ENCODE measurements at places on chromosomes 13 and 19.
A peak's percentile ranks its signal among the peaks of the same experiment; 100 is the strongest.

- no peaks in the 10 kb centered on the region for H3K4me1 ChIP-seq
- no peak overlapping the region for H3K27ac ChIP-seq
- H3K27me3 ChIP-seq: no peaks in the 10 kb centered on the region
- no peak for DNase-seq
- no peak overlapping the region for H3K4me3 ChIP-seq
These were observed 144.3 kb downstream of the ZNF536 start for GRCh38 chr19:30516531-30516930.

DNA sequence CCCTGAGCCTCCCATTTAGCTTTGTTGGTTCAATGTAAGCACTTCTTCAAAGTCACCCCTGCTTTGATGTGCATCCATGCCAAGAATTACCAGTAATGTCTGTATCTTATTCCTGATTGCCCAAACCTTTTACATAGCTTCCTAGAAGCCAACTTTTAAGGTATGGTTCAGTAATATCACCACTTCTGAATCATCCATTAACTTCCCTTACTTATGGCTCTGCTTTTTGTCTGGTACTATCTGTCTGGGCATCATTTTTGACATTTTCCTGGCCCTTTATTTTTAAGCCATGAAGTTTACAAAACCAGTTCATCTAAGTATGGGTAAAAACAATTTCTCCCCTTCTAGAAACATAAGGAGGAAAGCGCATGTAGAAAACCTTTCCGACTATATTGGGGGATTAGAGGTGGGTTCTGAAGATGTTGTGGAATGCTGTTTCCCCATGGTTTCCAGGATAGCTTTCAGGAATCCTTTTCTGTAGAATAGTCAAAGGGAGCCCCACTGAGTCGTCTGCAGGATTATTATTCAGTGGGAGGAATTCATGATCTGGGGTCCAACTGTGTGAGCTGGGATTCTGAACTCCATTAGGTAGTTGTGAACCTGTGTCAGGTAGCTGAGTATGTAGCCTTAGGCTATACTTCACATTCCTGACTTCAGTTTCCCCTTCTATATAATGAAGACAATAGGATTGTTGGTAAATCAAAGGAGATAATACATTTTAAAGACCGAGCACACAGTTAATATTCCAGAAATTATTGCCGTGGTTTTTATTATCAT lies 163.8 kb downstream of the SUCLA2 start:
- no peak overlapping the region for H3K4me3 ChIP-seq
- H3K36me3 ChIP-seq: no peaks in the 10 kb centered on the region
- DNase-seq: no peak
- no peak overlapping the region for H3K27ac ChIP-seq
- peaks cover 5% of the 10 kb centered on the region for H3K4me1 ChIP-seq
- H3K27me3 ChIP-seq: no peaks in the 10 kb centered on the region

- no peaks in the 10 kb centered on the region for H3K27me3 ChIP-seq
- H3K27ac ChIP-seq: no peak overlapping the region
- H3K4me1 ChIP-seq: peaks cover 16% of the 10 kb centered on the region
- H3K36me3 ChIP-seq: no peaks in the 10 kb centered on the region
- DNase-seq: no peak
These were observed 21.5 kb downstream of the NFIC start for GRCh38 chr19:3387645-3388589.

DNA sequence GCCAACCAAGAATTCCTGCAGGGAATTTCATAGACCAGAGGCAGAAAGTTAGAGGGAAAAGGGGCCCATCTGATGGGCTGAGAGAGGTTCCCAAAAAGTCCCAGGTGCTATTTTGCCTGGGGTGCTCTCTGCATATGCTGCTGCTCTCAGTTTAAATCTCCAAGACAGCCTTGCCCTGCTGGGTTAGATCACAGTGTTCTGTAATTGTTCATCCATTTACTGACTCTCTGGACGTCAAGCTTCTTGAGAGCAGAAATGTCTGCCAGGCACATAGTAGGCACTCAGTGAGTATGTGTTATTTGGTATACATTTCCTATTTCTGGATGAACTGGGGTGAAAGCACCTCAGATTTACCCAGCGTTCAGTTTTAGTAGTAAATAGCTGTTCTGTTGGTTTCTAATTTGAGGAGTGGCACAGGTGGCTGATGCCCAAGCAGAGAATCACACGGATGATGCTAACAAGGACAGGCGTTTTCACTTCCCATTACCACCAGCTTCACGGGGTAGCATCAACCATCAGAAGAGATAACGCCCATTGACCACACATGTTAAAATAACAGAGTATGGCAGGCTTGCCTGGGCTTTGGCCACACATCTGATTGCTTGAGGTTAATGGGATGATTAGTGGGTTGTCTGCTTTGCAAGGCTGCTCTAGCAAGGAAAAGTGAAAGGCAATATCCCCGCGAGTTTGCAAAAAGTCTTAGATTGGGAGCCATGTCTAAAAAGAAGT lies 161.1 kb downstream of the SLC7A1 start:
- H3K4me3 ChIP-seq: no peak overlapping the region
- no peaks in the 10 kb centered on the region for H3K27me3 ChIP-seq
- no peaks in the 10 kb centered on the region for H3K36me3 ChIP-seq
- no peak overlapping the region for H3K27ac ChIP-seq

DNA sequence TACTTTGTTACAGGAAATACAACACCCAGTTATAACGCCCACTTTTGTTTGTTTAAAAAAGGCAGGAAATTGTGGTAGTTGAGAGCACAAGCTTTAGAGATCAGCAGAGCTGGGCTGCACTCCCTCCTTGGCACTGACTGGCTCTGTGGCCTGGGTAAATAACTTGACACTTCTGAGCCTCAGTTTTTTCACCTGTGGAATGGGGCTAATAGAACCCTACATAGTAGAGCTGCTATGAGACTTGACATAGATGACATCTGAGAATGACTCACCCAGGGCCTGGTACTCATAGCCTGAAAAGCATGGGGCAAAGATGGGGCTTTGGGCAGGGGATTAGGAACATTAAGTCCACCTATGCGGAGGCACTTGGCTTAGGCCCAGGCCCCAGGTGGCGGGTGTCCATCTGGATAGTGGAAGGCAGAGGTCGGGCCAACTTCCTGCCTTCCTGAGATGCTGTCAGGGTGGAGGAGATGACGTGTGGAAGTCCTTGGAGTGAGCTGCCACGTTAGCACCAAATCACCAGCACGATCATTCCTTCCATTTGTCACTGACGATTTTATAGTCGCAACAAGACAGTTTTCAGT lies 159.1 kb downstream of the KATNAL1 start:
- DNase-seq: no peak
- no peaks in the 10 kb centered on the region for H3K4me1 ChIP-seq
- no peaks in the 10 kb centered on the region for H3K36me3 ChIP-seq

GRCh38 chr13:47594833-47595232 lies 406.2 kb downstream of the SUCLA2 start:
- DNase-seq: no peak
- no peaks in the 10 kb centered on the region for H3K36me3 ChIP-seq
- H3K4me3 ChIP-seq: no peak overlapping the region
- H3K27me3 ChIP-seq: no peaks in the 10 kb centered on the region

GRCh38 chr13:99366075-99366987 lies 59.1 kb upstream of the GPR183 start:
- peaks cover 3% of the 10 kb centered on the region for H3K4me1 ChIP-seq
- H3K36me3 ChIP-seq: peaks cover 8% of the 10 kb centered on the region
- no peaks in the 10 kb centered on the region for H3K27me3 ChIP-seq
- DNase-seq: peak; percentile 23

GRCh38 chr19:46137915-46138473 lies 10.0 kb upstream of the IGFL2 start:
- H3K4me1 ChIP-seq: peaks cover 9% of the 10 kb centered on the region
- no peaks in the 10 kb centered on the region for H3K36me3 ChIP-seq
- no peak overlapping the region for H3K27ac ChIP-seq
- no peak for DNase-seq

DNA sequence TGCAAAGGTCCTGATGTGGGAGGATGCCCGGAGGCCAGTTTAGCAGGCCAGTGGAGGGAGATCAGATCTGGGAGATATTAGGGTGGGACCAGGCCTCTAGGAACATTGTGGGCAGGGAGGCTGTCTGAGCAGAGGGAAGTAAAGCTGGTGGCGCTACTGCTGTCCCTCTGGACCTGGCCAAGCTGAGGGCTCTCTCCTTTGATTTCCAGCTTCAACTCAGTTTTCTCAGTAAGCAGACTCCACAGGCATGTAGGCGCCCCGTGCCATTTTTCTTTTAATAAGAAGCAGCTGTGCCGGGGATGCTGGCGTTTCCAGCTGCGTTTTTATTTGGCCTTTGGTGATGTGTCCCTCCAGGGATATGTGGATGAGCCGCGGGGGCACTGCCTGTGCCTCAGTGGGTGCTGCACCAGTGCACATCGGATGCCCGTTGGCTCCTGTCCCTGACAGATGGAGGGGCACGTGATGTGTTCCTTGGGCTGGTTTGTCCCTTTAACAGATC lies 6.7 kb downstream of the DNM2 start:
- H3K36me3 ChIP-seq: no peaks in the 10 kb centered on the region
- no peak for DNase-seq
- no peak overlapping the region for H3K27ac ChIP-seq
- H3K4me3 ChIP-seq: no peak overlapping the region
- H3K4me1 ChIP-seq: no peaks in the 10 kb centered on the region

- no peaks in the 10 kb centered on the region for H3K36me3 ChIP-seq
- H3K27ac ChIP-seq: no peak overlapping the region
- no peak overlapping the region for H3K4me3 ChIP-seq
- H3K4me1 ChIP-seq: no peaks in the 10 kb centered on the region
These were observed 513.7 kb downstream of the GPC6 start for GRCh38 chr13:93740334-93740733.

DNA sequence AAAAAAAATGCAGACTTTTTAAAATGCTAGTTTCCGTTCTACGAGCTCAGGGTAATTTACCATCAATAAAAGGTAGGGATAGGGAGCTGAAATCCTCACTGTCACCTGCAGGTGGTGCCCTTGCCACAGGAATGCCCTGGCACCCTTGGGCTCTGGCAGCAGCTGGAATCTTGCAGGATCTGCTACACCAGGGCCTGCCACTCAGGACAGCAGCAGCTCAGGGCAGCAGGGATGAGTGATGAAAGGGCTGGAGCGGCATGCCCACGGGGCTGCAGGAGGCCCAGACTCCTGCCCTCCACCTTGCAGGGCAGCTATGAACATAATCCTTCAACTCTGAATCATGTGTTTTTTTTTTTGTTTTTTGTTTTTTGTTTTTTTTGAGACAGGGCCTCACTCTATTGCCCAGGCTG lies 54.0 kb downstream of the GNG7 start:
- no peak overlapping the region for H3K27ac ChIP-seq
- no peaks in the 10 kb centered on the region for H3K27me3 ChIP-seq
- DNase-seq: peak; percentile 88
- H3K4me3 ChIP-seq: no peak overlapping the region
- no peaks in the 10 kb centered on the region for H3K36me3 ChIP-seq

DNA sequence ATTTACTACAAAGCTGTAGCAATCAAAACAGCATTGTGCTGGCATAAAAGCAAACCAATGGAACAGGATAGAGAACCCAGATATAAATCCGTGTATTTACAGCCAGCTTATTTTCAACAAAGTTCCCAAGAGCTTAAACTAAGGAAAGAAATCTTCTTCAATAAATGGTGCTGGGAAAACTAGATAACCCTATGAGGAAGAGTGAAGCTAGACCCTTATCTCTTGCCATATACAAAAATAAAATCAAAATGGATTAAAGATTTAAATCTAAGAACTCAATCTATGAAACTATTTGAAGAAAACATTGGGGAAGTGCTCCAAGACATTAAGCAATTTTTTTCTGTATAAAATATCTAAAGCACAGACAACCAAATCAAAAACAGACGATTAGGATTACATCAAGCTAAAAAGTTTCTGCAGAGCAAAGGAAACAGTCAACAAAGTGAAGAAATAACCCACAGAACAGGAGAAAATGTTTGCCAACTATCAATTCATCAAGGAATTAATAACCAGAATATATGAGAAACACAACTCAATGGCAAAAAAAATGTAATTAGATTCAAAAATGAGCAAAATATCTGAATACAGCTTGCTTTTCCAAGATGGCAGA lies 480.7 kb downstream of the LMO7 start:
- no peak overlapping the region for H3K4me3 ChIP-seq
- H3K4me1 ChIP-seq: no peaks in the 10 kb centered on the region
- H3K36me3 ChIP-seq: no peaks in the 10 kb centered on the region
- no peak overlapping the region for H3K27ac ChIP-seq
- no peaks in the 10 kb centered on the region for H3K27me3 ChIP-seq
- DNase-seq: no peak

- no peak overlapping the region for H3K27ac ChIP-seq
- H3K36me3 ChIP-seq: no peaks in the 10 kb centered on the region
- H3K4me3 ChIP-seq: no peak overlapping the region
- no peaks in the 10 kb centered on the region for H3K27me3 ChIP-seq
- peak; percentile 99 for DNase-seq
These were observed 12.9 kb upstream of the ZNF564 start for GRCh38 chr19:12564016-12564664.

- no peak overlapping the region for H3K27ac ChIP-seq
- DNase-seq: no peak
- H3K4me3 ChIP-seq: no peak overlapping the region
- no peaks in the 10 kb centered on the region for H3K27me3 ChIP-seq
- no peaks in the 10 kb centered on the region for H3K4me1 ChIP-seq
- H3K36me3 ChIP-seq: no peaks in the 10 kb centered on the region
These were observed 38.5 kb upstream of the ATP11A start for GRCh38 chr13:112651311-112651710.

DNA sequence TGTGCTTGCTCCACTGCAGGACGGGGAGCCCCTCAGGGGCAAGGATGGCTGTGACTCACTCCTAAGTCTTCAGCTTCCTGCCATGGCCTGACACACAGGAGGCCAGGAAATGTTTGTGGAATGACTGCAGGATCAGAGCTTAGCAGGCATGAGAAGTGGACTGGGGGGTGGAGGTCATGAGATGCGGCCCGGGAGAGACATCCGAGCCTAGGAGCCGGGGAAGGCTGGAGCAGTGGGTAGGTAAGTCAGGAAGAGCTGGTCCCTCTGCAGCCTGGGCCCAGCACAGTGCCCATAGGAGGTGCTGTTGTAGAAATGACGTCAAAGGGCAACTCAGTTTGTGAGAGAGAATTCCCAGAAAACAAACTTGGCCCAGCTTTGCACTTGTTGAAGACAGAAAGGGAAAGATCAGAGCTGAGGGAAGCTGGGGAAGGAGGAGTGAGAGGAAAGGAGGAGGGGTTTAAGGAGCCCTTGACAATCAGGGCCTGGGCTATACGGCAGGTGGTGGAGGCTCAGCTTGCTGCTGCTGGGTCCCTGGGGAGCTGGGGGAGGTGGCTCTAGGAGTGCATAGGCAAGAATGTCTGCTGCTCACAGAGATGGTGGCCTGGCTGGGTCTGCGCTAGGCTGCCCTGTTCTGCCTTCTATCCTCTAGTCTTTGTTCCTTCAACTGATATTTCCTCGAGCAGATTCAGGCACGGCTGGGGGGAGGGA lies 18.5 kb downstream of the POU2F2 start:
- H3K4me1 ChIP-seq: peaks cover 8% of the 10 kb centered on the region
- no peak for DNase-seq
- H3K27ac ChIP-seq: no peak overlapping the region
- H3K36me3 ChIP-seq: no peaks in the 10 kb centered on the region

- H3K27me3 ChIP-seq: no peaks in the 10 kb centered on the region
- H3K27ac ChIP-seq: no peak overlapping the region
- peaks cover 41% of the 10 kb centered on the region for H3K36me3 ChIP-seq
- H3K4me1 ChIP-seq: no peaks in the 10 kb centered on the region
- no peak for DNase-seq
These were observed 30.1 kb downstream of the TPP2 start for GRCh38 chr13:102626928-102627327.

- DNase-seq: no peak
- H3K36me3 ChIP-seq: no peaks in the 10 kb centered on the region
These were observed 129.9 kb downstream of the FOXO1 start for GRCh38 chr13:40536443-40537113.
